Amniotic epithelial cell (primary cell): ENCODE measurements at places on chromosomes 11 and 22.

- no peak for DNase-seq
Observed at GRCh38 chr11:2482745-2483144, 37.9 kb downstream of the KCNQ1 start.

DNA sequence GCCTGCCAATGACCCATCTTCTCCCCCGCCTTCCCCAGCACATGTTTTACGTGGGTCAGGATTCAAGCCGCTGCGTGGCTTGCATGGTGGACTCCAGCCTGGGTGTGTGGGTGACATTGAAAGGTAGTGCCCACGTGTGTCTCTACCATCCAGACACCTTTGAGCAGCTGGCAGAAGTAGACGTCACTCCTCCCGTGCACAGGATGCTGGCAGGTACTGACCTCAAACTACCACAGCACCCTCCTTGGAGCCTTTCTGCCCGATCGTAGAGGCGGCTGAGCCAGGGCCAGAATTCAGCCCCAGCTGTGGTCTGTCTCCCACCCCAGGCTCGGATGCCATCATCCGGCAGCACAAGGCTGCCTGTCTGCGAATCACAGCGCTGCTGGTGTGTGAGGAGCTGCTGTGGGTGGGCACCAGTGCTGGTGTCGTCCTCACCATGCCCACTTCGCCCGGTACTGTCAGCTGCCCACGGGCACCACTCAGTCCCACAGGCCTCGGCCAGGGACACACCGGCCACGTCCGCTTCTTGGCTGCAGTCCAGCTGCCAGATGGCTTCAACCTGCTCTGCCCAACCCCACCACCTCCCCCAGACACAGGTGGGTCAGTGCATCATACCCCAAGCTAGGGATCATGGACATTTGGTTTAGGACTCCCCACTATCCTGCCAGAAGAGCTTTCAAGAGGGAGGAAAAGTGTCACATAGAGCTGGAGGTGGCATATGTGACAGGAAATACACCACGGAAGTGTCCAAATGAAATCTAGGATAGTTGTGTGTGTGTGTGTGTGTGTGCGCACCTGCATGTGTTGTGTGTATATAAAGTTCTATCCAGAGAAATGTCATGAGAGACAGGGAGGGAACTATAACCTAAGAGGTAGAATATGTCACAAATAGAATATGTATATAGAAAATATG lies 10.6 kb upstream of the RELT start:
- DNase-seq, result no peak

GRCh38 chr11:26860091-26860780 lies 133.7 kb upstream of the FIBIN start:
- DNase-seq, result no peak

DNA sequence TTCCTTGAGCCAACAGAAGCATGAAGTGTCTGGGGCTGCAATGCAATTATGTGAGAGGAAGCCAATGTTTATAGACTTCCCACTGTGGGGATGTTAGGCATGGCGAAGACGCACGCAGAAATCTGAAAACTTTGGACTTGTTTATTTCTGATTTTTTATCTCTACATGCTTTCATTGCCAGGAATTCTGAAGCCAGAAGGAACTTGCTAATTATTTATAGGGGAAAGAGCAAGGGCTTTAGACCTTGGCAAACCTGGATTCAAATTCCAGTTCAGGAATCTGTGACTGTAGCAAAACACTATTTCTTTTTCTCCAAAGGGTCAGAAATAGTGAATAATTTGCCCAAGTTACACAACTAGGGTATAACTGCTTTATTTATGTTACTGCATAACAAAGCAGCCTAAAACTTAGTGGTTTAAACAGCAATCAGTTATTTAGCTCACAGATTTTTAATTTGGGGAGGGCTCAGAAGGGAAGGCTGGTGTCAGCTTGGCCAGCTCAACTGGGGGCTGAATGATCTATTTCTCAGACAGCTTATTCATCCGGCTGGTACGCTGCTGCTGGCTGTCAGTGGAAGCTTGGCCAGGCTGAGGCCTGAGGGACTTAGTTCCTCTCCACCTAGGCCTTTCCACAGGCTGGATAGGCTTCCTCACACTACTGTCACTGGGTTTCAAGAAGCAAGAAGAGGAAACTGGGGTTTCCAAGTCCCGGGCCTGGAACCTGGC lies 1.9 kb upstream of the OR6Q1 start:
- peak; percentile 53 for DNase-seq
